Activated CD4-positive, CD25-positive, alpha-beta regulatory T cell treated with anti-CD3 and anti-CD28 coated beads, Interleukin-2, amount 50 U/mL, for 16 hours (primary cell): ENCODE measurements at places on chromosomes 16 and 17.

GRCh38 chr16:28495098-28495793 is 803 bp downstream of the APOBR start:
- no peak for DNase-seq

DNA sequence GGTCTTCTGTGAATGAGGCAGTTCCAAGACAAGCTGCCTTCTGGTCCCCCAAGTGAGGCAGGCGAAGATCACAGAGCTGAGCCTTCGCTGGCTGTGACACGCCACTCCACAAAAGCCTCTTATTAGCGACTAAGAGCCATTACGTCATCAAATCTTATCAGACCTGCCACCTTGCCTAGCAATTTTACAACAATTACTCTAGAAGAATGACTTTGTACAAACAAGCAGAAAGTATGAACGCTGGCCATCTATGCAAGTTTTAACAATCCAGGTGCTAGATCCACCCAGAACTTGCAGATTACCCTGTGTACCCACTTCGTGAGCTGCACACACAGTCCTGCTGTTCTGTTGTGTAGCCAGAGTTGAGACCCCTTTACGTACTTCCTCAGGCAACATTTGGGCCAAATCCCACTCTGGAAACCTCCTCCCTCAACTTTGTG is 3.8 kb upstream of the ICAM2 start:
- DNase-seq: no peak

GRCh38 chr16:77336637-77337036 is 98.2 kb downstream of the ADAMTS18 start:
- DNase-seq: no peak

- no peak for DNase-seq
These were observed 6.2 kb downstream of the MAP3K14 start for GRCh38 chr17:45310380-45311324.

- no peak for DNase-seq
These were observed 219.2 kb downstream of the C16orf78 start for GRCh38 chr16:49592546-49593423.

GRCh38 chr16:88353232-88353631 is 29.5 kb upstream of the ZNF469 start:
- no peak for DNase-seq

DNA sequence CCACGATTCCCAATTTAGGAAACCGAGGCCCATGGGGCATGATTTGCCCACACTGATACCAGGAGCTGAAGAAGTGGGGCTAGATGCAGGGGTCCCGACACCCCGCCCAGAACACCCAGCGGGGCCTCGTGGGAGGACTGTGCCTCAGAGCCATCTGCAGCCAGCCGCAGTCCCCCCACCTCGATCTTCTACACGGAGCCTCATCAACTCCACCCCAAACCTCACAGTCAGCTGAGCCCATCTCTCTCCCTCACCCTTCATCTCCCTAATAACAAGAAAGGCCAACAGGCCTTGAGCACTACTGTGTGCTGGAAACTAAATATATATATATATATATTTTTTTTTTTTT is 4.2 kb downstream of the ITGAE start:
- DNase-seq: no peak
